ENCODE measurements at places on chromosomes 5 and 9.

- no peak for DNase-seq
These were observed 11.5 kb upstream of the PRRC1 start for GRCh38 chr5:127505905-127506304.

DNA sequence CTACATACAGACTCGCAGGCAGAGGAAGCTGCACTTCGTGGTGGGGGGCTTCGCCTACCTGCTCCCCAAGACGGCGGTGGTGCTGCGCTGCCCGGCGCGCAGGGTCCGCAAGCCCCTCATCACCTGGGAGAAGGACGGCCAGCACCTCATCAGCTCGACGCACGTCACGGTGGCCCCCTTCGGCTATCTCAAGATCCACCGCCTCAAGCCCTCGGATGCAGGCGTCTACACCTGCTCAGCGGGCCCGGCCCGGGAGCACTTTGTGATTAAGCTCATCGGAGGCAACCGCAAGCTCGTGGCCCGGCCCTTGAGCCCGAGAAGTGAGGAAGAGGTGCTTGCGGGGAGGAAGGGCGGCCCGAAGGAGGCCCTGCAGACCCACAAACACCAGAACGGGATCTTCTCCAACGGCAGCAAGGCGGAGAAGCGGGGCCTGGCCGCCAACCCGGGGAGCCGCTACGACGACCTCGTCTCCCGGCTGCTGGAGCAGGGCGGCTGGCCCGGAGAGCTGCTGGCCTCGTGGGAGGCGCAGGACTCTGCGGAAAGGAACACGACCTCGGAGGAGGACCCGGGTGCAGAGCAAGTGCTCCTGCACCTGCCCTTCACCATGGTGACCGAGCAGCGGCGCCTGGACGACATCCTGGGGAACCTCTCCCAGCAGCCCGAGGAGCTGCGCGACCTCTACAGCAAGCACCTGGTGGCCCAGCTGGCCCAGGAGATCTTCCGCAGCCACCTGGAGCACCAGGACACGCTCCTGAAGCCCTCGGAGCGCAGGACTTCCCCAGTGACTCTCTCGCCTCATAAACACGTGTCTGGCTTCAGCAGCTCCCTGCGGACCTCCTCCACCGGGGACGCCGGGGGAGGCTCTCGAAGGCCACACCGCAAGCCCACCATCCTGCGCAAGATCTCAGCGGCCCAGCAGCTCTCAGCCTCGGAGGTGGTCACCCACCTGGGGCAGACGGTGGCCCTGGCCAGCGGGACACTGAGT lies 255.9 kb downstream of the SAXO1 start:
- no peak for DNase-seq

GRCh38 chr9:105259731-105260612 lies 15.5 kb downstream of the SLC44A1 start:
- DNase-seq = no peak

DNA sequence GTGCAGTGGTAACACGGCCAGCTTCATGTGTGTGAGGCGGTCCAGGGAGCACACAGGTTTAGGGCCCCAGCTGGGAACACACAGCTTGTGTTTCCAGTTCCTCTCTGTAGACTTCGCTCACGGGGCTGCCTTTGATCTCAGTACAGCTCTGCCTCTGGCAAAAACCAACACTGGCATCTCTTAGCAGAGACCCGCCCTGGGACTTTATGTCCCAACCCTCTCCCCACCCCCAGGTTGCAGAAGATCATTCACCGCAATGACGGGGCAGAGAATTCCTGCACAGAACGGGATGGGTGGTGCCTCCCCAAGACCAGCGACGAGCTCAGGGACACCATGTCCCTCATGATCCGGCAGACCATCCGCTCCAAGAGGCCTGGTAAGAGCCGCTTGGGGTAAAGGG lies 5.2 kb upstream of the CEL start:
- no peak for DNase-seq

GRCh38 chr5:40233268-40233667 lies 446.4 kb upstream of the PTGER4 start:
- no peak for DNase-seq

- no peak for DNase-seq
These were observed 18.8 kb downstream of the FUBP3 start for GRCh38 chr9:130598188-130598587.

DNA sequence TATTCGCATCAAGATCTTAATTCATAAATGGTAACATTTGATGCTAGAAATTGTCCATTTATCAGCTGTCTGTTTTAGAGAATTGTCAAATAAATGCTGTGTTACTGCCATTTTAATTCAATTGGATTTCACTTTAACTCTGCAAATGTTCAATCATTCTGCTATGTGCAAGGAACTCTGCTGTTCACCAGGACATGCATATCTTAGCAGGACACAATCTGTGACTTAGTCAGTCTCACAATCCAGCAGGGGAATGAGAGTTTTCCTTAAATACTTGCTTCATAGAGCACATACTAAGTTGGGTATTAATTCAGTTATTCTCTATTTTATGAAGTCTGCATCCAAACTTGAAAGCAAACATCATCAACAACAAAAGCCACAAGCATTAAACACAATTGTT lies 488.7 kb upstream of the MEF2C start:
- DNase-seq = no peak

DNA sequence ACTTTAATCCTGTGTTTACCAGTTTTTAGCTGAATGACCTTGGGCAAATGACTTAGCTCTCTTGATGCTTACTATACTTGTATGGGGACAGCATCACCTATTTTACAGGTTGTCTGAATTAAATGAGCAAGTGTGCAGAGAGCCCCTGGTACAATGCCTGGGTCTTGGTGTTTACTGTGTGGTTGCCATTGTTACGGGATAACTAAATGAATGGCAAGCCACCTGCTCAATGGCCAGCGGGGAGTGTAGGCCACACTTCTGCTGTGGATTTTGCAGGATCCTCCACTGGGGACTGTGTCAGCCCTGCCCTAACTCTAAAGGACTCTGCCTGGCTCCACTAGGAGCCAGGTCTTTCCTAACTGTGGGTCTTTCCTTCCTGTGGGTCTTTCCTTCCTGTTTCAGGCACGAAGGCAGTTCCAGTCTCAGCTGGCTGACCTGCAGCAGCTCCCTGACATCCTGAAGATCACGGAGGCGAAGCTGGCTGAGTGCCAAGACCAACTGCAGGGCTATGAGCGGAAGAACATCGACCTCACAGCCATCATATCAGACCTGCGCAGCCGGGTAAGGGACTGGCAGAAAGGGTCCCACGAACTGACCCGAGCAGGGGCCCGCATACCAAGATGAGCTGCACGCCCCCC lies 10.3 kb upstream of the GLE1 start:
- peak; percentile 58 for DNase-seq

DNA sequence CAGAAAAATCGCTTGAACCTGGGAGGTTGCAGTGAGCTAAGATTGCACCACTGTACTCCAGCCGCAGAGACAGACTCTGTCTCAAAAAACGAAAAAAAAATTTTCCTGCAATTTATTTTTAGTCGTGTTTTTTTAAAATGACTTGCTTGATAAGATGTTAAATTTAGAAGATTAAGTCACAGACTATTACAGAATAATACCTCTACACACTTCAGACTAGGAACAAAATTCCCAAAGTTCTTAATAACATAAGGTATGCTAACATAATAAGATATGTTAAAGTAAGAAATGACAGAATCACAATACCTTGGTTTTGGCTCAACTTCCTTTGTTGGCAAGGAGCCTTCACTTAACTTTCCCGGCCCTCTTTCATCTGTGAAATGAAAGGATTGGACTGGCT lies 59.5 kb upstream of the NPR3 start:
- no peak for DNase-seq

- DNase-seq = no peak
These were observed 202.9 kb downstream of the ACTL7B start for GRCh38 chr9:108652851-108653250.

DNA sequence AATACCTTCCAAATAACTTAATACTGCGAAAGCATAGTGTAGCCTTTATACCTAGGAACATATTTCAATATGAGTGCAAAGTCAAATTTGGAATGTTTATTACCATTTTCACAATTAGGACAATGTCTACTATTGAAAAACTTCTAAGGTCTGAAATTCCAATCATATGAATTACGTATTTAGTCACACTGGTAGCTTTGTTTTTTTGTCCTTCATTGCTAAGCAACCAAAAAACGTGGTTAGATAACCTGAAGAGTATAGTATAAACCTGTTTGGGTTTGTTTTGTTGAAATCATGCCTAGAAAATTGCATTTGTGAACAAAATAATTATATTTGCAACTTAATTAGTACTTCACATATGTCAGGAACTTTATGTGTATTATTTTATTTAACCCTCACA lies 134.2 kb downstream of the FBXO4 start:
- no peak for DNase-seq

GRCh38 chr9:81902196-81902595 lies 26.0 kb upstream of the SPATA31D4 start:
- no peak for DNase-seq

All from NCI-H510A (cell line).